Stimulated activated CD4-positive, alpha-beta T cell treated with anti-CD3 and anti-CD28 coated beads, TNF-alpha, amount 100 ng/mL, for 4 hours (primary cell): ENCODE measurements at places on chromosomes 2 and 18.

DNA sequence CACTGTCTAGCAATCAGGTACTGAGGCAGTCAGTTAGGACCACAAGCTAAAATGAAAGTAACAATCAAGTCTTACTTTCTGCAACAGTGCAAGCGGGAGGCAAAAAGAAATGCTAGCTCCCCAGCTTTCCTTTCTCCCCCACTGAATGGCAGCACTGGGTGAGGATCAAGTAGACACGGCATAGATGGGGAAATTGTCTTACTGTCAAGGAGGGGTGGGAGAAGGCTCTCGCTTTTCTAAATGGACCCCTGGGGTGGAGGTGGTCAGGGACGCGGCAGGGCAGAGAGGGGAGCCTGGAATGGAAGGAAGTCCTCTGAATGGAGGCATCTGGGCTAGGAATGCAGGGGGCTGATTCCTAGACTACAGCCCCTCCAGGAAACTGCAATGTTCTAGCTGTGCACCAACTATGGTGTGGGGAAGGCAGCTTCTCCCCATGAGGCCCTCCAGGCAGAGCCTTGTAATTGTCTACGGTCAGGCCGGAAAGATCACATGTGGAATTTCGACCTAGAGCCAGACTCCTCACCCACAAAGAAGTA is 24.3 kb downstream of the METTL8 start:
- DNase-seq = no peak

GRCh38 chr18:13496691-13497281 is 229.6 kb downstream of the FAM210A start:
- no peak for DNase-seq

DNA sequence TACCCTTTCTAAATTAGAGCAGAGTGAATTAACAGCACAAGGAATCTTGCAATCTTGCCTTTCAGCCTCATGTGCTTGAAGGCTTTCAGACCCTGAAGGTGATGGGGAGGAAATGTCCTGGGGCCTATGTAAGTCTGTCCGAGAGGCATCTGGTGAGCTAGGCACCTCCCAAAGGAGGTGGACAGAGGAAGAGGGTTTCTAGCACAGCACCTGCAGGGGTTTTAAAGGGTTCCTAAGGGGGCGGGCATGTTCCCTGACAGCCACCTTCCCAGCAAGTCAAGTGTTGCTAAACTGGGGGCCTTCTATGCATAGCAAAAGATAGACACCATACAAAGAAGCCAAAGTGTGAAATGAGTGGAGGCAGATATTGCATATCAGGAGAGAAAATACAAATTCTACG is 88.5 kb downstream of the CDH2 start:
- DNase-seq = no peak

- no peak for DNase-seq
These were observed 112.4 kb downstream of the FEZ2 start for GRCh38 chr2:36485521-36485920.

- no peak for DNase-seq
These were observed 972 bp downstream of the IL1R1 start for GRCh38 chr2:102143450-102143985.

DNA sequence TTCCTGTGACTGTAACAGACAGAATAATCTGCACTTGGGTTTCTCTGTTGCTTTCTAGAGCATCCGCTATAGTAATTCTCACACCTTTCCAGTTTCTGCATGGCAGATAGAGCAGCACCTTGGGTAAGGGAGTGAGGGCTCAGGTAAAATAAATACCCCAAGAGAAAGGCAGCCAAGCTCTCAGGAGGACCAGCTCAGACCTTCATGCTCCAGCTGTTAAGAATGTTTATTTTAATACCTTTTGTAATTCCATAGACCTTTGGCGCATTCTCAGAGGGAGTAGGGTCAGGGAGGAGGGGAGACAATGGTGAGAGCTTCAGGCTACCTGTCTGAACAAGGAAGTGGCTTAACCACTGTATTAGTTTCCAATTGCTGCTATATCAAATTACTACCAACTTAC is 16.2 kb upstream of the TMEM178A start:
- no peak for DNase-seq

- no peak for DNase-seq
These were observed 42.6 kb upstream of the MTCL1 start for GRCh38 chr18:8662560-8663255.
